Occipital lobe (tissue), 3 donors: ENCODE measurements at places on chromosomes 13 and 19.

DNA sequence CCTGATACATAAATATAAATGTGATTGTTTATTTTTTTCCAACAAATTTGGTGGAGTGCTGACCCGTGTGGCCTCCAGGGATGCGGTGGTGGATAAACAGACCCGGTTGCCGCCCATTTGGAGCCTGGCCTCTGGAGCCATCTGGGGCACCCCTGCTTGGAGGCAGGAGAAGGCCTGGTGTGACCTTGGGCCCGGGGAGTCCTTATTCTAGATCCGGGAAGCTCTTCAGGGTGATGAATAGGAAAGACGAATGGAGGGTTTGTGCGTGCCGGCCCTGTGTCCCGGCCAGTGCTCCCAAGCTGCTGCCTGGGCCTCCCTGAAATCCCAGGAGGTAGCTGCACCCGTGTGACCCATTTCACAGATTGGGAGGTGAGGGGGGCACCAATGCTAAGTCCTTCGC lies 11.5 kb downstream of the PAK4 start:
- DNase-seq, result no peak

GRCh38 chr13:110942248-110942981 lies 27.5 kb upstream of the ANKRD10 start:
- DNase-seq, result no peak

GRCh38 chr19:39074205-39074692 lies 9.9 kb upstream of the ACP7 start:
- no peak for DNase-seq

GRCh38 chr13:110444226-110444653 lies 117.3 kb downstream of the RAB20 start:
- no peak for DNase-seq
